Hematopoietic multipotent progenitor cell treated with erythropoietin and hydrocortisone succinate and interleukin-3 and kit ligand, for 8 days (in vitro differentiated cells): ENCODE measurements at places on chromosomes 7 and 10.

DNA sequence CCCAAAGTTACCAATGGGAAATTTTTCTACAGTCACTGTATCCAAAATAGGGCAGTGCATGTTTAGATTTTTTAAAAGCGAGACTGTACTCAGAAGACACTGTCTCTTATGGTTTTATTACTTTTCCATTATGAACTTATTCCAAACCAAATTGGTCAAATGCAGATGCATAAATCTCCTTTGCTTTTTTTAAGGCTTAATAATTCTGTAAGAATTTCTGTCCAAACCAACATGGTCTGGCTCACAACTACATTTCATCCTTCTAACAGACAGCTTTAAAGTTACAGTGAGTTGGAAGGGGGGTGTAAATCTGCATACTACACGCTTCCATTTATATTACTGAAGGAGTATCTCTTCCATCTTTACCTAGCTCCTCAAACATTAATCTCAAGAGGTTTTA, 199.2 kb downstream of the SLC25A13 start:
- no peak for DNase-seq

- peak; percentile 81 for DNase-seq
Measured at GRCh38 chr10:26890956-26891355, 30.2 kb upstream of the ABI1 start.

DNA sequence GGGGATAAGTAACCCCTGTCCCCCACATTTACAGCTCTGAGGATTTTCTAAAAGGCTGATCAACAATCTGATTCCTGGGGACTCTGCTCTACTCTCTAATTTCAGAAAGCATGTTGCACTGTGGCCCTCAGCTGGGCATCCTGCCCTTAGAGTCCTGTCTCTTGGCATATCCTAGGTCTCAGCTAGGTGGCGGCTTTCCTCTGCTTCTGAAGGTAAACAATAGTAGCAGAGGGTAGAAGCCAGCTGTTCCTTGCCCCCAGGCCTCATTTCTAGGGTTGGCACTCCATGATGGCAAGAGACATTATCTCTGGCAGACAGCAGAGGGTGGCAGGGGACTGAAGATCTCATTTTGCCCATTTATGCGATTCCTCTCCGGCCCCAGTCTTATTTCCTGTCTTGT, 77.0 kb downstream of the ADCYAP1R1 start:
- DNase-seq = peak; percentile 4

- DNase-seq = no peak
Measured at GRCh38 chr7:132991615-132992587, 90.0 kb downstream of the CHCHD3 start.

- DNase-seq = peak; percentile 80
Measured at GRCh38 chr10:63267414-63268148, 134.5 kb downstream of the NRBF2 start.

- DNase-seq = peak; percentile 34
Measured at GRCh38 chr7:20798081-20798693, 11.5 kb upstream of the SP8 start.

DNA sequence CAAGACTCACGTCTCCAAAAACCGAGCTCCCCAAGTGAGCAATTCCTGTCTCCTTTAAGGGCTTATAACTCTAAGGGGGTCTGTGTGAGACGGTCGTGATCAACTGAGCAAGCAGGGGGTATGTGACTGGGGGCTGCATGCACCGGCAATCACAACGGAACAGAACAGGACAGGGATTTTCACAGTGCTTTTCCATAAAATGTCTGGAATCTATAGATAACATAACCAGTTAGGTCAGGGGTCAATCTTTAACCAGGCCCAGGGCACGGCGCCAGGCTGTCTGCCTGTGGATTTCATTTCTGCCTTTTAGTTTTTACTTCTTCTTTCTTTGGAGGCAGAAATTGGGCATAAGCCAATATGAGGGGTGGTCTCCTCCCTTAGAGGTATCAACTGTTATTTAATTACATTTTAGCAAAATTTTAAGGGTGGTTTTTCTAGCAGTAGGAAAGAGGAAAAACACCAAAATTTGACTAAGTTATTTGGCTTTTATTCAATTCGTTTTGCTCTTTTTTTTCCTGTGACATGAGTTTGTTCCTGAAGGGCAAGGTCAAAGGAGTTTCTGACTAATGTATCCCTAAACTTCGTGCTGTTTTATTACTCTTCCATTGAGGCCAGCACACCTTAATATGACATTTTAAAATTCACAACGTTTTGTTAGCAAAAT, 121.4 kb upstream of the SEC61G start:
- DNase-seq = no peak

- DNase-seq = peak; percentile 18
Measured at GRCh38 chr7:100614308-100614861, 2.0 kb downstream of the MOSPD3 start.

DNA sequence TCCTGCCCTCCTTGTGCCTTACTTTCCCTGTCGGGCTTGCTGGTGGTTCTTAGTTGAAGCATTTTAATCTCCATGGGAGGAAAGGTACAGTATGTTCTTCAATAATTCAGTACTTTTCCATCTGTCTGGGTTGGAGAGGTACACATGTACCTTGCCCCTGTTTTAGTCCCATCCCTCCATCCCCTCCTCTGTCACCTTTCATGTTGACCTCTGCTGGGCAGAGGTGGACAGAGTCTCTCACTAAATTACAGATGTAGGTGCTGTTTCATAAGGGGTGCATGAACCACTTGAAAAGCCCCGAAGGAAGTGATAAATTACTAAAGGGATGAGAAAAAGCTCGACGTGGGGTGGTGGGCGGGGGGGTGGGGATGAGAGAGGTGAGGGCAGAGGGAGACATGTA, 5.4 kb downstream of the AGFG2 start:
- no peak for DNase-seq

- DNase-seq = no peak
Measured at GRCh38 chr10:132667342-132668047, 118.5 kb downstream of the NKX6-2 start.

- DNase-seq = peak; percentile 49
Measured at GRCh38 chr7:29946428-29947186, 43.0 kb downstream of the SCRN1 start.

DNA sequence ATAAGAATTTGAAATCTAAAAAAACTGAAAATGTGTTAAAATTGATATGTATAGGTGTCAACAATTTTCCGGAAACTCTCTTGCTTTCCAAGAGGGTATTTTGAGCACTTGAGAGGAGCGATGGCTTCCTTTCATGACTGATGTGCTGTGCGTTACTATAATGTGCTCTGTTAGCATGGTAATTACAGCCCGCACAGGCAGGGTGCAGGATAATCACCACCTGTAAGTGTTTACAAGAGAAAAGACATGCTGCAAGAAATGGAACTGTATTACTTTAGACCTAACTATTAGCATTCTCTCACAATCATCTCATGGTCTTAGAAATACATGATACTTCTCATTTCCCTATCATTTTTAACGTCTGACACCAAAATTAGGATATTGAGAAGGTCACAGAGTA, 92.4 kb upstream of the ADARB2 start:
- DNase-seq = no peak

DNA sequence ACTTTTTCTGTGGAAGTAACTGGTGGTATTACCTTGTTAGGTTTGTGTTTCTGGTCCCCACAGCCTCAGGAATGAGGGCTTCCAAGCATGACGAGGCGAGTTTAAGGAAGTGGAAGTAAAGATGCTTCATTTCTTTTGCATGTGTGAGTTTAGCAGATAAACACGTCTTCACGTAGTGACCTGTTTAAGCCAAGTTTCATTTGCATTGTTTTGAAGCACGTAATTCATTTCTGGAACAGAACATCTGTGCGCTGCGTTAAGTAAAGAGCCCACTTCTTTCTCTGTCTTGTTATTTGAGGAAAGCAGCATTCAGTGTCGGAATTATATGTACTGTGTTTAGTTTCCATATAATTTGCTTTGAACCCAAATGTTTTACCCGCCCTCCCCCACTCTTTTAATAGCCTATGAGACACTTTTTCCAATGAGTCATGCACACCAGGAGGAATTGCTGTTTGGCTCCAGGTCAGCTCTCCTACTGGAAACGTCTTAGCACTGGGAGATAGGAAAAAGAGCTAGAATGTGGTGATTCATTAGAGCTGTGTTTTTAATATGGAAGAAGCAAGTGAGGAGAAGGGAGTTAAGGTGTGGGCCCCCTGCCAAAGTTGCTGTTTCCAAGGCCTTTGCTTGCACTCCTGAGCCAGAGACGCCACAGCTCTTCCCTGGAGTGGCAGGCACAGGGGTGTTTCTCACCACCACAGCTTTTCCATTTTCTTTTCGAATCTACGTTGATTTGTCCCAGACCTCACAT, 36.7 kb downstream of the BTBD16 start:
- no peak for DNase-seq

GRCh38 chr7:140645166-140645900, 4.7 kb upstream of the DENND2A start:
- DNase-seq = peak; percentile 38

DNA sequence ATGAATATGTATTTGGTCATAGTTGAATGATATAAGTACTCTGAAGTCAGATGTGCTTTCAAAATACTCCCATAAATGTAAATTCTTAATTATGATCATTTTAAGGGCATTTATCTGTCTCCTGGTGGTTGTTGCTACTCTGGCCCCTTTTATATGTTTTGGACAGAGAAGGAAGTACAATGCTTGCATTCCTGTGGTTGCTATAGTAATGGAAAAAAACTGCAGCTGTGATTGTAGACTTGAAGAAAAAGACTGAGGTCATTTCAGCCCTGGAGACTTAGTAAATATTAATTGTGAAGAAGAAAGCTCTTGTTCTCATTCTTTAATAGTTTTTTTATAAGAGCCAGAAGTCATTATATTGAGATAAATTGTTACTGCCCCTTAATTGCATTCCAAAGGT, 70.2 kb upstream of the FERD3L start:
- DNase-seq = no peak

- no peak for DNase-seq
Measured at GRCh38 chr10:122445904-122446303, 8.5 kb upstream of the ARMS2 start.

- DNase-seq = no peak
Measured at GRCh38 chr7:25031007-25031406, 51.0 kb upstream of the OSBPL3 start.

DNA sequence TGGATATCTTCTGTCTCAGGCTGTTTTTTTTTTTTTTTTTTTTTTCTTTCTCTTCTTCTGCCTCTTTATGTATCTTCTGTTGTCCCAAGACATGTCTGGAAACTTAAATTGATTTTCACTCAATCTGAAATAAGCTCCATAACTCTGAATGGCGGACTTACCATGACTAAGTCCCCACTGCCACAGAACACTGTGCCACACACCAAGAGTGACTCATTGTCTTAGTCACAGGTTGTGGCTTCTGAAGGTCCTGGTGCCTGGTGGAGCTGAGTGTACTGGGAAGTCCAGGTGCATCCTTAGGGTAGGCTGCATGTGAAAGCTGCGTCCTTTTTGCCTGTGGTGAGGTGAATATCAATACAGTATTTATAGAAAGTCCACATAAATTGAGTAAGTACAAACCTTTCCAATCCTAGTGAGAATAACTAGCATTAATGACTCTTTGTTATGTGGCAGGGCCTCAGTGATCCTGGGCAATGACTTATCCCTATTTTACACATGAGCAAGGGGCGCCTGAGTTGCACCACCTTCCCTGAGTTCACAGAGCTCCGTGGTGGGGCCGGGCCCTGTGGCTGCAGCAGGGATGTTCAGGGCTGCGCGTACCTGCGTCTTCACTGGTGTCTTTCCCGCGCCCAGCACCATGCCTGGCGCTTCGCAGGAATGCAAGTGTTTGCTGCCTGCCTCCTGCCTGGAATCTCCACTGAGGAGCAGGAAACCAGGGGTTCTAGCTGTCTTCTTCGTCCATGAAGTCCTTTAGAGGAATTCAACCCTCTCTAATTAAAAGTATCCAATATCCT, 4.3 kb downstream of the PFKP start:
- DNase-seq = peak; percentile 47

GRCh38 chr10:6396652-6397051, 183.4 kb downstream of the PRKCQ start:
- peak; percentile 19 for DNase-seq

GRCh38 chr10:6202098-6202683, 541 bp upstream of the PFKFB3 start:
- no peak for DNase-seq

DNA sequence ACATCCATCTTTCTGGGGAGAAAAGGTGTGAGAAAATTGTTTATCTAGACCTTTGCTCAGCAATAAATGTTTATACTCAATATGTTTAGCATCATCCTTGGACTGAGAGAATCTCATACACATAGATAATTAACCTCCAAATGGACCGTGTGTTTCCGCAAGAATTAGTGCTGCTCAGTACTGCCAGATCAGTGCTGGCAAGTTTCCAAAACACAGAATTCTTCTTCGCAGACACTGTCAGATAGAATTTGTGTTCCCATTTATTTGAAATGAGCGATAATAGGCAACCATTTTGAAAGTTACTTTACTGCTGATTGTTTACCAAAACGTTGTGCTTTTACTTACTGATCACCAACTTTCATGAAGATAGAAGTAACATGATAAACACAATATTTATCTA, 33.7 kb downstream of the STAMBPL1 start:
- no peak for DNase-seq

- DNase-seq = peak; percentile 77
Measured at GRCh38 chr7:143372070-143372469, 9.1 kb upstream of the ZYX start.

DNA sequence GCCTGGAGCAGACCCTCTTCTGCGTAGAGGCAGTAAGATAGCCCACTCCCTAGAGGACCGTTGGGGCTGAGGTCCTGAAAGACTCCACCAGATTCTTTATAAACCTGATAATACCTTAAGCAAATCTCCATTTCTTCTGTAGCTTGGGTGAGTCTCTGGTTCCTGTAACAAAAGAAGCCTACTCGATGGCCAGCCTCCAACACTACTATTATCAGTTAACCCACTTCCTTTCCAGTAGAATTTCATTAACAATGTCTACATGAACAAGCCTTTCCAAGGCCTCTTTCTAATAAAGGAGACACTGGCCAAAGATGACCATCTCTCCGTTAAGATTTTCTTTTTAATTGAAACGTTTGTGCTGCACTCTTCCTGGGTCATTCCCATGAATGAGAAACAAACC, 201.7 kb upstream of the KCTD7 start:
- no peak for DNase-seq

- DNase-seq = no peak
Measured at GRCh38 chr7:101093906-101094305, 8.6 kb downstream of the TRIM56 start.

DNA sequence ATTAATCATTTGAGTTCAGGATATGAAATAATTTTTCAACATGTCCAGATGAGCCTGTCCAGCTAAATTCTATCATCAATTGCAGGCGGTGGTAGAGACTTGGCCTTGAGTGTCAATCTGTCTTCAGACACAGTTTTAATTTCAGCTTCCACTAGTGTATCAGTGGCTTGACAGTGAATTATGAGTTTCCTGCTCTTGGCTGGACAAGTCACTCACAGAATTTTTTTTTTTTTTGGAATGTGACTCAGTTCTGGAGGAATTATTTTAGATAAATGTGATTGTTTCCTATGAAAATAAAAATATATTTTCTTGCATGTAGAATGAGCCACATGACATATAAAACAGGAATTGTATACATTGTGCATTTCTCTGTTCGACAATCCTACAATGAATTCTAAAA, 319.9 kb upstream of the AKR1E2 start:
- no peak for DNase-seq
